Activated naive CD8-positive, alpha-beta T cell treated with anti-CD3 and anti-CD28 coated beads for 36 hours (primary cell): ENCODE measurements at places on chromosomes 7 and 10.

GRCh38 chr10:92419740-92420545, 129.0 kb downstream of the MARCHF5 start:
- no peak for DNase-seq

- no peak for DNase-seq
These were observed 37.5 kb upstream of the ADARB2 start for GRCh38 chr10:1774796-1775195.

DNA sequence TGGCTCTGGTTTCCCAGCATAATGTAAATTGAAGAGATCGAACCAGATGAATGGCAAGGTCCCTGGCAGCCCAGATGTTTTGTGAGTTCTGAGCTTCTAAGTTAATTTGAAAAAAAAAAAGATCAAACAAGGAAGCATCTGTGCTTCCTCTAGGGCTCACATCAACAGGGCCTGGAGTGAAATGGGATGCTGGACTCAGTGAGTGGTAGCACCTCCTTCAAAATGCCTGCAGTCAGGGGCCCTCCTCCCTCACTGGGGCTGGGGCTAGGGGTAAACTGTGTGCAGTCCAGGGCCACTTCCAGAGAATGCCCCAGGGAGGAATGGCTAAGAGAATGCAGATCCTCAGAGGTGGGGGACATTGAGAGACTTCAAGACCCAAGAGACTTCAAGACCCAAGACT, 6.0 kb upstream of the CUEDC2 start:
- DNase-seq, result no peak

DNA sequence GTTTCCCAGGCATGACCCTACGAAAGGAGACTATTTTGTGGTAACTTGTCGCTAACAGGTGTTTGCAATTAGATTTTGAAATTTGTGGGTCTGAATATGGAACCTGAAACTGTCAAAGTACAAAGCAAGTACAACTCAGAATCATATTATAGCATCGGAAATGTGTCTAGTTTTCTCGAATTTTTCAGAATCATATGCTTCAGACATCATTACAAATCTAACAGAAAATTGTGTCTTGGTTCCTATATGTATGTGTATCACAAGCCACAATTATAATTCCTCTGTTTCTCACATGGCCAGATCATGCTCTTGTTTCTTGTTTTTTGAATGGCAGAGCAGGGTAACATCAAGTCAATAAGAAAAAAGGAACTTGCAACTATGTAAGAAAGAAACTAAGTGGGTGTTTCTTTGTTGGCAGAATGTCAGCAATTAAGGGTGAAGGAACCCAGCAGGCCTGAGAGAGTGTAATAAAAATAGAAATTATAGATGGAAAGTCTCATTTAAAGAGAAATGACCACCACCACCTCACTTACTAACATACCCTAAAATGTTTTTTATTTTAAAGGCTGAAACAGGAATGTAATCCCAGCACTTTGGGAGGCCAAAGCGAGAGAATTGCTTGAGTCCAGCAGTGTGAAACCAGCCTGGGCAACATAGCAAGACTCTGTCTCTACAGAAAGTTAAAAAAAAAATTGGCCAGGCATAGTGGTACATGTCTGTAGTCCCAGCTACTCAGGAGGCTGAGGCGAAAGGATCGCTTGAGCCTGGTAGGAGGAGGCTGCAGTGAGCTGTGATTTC, 51.3 kb downstream of the PRTFDC1 start:
- no peak for DNase-seq

GRCh38 chr10:74114041-74114448, 36.6 kb downstream of the AP3M1 start:
- DNase-seq, result no peak

GRCh38 chr10:1213252-1214070, 157.3 kb downstream of the WDR37 start:
- no peak for DNase-seq

- DNase-seq, result no peak
These were observed 20.5 kb upstream of the INPP5A start for GRCh38 chr10:132516771-132517725.

DNA sequence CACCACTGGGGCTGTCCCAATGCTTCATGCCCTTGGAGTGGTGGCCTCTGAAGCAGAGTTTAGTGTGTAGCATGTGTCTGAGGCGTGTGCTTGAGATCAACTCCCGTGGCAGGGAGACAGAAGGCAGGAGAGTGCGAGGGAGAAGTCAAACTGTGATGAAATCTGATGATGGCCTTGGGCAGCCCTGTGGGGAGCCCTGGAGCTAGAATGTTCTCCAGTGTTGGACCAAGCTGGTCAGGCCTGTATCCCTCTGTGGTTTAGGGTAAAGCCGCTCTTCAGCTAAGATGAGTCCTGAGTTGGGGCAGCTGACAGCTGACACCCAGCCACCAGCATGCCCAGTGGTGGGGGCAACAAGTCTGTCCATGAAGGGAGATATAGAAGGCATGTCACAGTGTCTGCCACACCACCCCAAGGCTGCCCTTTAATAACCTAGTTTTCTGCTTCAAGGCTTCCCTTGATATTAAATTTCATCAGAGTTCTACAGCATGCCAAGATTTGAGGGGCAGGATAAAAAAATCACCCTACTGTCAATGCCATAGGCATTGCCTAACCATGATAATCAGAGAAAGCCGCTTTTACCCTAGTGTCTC, 170.5 kb upstream of the SVIL start:
- no peak for DNase-seq

DNA sequence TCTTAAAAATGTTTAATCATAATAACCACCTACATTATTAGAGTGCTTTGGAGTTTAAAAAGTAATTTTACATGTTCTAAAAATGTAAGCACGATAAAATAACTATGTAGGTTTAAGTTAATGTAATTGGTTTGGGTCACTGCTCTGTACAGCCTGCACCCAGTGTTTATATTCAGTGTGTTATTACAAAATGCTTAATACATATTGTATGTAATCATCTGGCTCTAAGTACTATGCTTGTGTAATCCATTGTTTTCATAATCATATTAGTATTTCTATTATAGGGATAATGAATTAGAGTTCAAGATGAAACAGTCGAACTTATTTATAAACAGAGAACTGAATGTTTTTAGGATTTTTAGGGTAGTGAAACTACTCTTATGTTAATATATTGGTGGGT, 13.1 kb downstream of the RPA3 start:
- DNase-seq, result no peak

DNA sequence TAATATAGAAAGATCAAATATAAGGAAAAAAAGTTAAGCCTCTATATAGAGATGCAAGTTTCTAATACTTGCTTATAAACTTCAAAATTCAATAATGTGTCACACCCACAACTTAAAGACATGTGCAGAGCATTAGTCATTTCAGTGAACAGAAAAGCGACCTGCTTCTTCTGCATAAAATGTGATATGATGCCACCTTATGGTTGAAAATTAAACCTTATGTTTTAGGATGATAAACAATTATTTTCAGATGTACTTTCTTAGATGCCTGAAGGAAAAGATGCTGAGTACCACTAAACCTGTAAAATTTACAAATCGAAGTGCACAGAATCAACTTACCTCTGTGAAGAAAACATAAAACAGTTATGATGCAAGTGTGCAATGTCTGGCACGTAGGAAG, 96.0 kb downstream of the MTERF1 start:
- no peak for DNase-seq

GRCh38 chr10:3685384-3685783, 99.6 kb downstream of the KLF6 start:
- no peak for DNase-seq

GRCh38 chr10:123563581-123563855, 102.6 kb upstream of the GPR26 start:
- no peak for DNase-seq

GRCh38 chr7:70779321-70779720, 352.6 kb upstream of the GALNT17 start:
- no peak for DNase-seq

DNA sequence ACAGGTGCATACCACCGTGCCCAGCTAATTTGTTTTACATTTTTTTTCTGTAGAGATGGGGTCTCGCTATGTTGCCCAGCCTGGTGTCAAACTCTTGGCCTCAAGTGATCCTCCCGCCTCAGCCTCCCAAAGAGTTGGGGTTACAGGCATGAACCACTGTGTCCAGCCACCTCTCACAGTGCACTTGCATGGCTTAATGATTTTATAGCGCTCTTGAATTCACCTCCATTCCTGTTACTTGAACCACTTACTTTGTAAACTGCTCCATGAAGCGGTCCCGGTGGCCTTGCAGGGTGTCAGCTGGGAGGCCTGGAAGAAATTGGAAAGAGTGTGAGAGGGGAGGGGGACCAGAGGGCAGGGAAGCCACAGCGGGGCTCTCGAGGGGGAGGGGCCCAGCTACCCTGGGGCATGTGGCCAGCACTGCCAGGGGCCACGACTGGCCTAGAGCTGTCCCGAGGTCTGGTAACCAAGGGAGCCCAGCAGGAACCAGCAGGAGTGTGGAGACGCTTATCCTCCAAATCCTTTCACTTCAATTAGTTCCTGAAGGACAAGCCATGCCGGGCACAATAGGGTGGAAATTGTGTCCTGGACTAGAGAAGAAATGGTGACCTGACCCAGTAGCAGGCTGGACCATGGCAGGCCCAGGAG, 76.0 kb downstream of the SPDYE5 start:
- DNase-seq, result no peak

- DNase-seq, result no peak
These were observed 46.4 kb upstream of the RSBN1L start for GRCh38 chr7:77649716-77650349.

DNA sequence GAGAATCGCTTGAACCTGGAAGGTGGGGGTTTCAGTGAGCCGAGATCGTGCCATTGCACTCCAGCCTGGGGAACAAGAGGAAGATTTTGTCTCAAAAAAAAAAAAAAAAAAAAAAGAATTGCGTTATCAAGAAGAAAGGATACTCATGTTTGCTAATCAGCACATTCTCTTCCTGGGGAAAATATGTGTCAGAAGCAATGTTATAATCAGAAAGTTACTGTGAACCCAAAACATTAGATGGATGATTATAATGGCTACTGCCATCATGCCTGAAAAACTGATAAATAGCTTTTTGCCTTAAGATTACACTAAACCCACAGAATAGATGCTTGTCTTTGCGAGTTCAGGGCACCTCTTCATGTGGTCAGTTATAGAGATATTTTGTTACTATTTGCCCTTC, 24.3 kb upstream of the GNAI1 start:
- DNase-seq, result no peak

GRCh38 chr7:139117599-139118233, 8.2 kb upstream of the ZC3HAV1 start:
- DNase-seq, result no peak

DNA sequence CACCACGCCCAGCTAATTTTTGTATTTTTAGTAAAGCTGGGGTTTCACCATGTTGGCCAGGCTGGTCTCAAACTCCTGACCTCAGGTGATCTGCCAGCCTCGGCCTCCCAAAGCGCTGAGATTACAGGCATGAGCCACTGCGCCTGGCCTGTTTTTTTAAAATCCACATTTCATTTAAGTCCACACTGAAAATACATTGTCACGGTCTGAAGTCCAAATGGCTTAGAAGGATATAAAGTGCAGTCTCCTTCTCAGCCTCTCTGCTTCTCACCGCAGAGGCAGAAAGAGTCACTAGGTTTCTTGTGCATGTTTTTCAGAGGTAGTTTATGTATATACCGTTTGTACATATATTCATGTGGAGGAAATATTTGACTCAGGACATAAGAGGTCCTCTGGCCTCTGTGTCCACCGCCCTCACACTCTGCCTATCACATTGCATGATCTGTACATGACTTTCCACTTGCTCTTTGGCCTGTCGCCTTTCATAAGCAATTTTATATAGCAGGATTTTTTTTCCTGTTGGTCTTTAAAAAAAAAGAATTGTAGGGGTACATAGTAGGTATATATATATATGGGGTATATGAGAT, 42.9 kb downstream of the BLNK start:
- no peak for DNase-seq

GRCh38 chr10:78162853-78163252, 129.2 kb downstream of the RPS24 start:
- no peak for DNase-seq

DNA sequence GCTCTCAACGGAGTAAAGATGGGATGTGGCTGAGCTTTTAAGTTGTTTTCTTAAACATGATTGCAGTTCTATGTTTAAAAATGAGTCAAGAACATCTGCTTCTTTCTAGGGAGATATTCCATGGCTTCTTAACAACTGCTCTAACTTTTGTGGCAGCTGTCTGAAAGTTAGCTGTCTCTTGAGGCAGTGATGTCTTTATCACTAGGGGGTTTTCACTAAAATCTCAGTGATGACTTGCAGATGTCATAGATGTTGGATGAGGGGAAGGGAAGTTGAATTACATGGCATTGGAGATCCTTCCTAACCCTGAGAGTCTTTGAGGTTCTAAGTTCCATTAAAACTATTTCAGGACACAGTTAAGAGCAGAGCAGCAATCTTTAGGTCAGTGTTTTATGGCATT, 43.5 kb downstream of the PRKG1 start:
- DNase-seq, result no peak

- no peak for DNase-seq
These were observed 20.0 kb downstream of the ZNF438 start for GRCh38 chr10:31011665-31012022.

DNA sequence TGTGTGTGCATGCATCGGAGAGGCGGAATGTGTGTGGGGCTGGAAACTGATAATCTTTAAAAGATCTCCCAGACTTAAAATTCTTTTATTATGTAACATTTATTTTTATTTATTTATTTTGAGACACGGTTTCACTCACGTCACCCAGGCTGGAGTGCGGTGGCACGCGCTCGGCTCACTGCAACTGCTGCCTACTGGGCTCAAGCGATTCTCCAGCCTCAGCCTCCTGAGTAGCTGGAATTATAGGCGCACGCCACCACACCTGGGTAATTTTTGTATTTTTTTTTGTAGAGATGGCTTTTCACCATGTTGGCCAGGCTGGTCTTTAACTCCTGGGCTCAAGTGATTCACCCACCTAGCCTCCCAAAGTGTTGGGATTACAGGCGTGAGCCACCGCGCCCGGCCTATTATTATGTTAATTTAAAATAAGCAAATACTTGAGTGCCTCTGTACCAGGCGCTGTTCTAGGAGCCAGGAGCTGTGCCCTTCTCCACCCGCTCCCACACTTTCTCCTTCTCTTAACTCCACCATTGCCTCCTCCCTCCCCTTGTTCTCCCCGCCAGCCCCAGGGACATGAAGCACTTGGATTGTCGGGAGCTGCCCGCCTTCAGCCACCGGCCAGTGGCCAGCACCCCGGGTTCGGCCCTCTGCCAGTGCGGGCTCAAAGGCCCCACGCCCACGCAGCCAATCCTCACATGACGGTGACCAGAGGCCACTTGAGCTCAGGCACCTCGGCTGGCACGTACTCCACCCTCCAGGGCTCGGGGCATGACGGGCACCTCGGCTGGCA, 163.6 kb downstream of the DNAJB6 start:
- no peak for DNase-seq

DNA sequence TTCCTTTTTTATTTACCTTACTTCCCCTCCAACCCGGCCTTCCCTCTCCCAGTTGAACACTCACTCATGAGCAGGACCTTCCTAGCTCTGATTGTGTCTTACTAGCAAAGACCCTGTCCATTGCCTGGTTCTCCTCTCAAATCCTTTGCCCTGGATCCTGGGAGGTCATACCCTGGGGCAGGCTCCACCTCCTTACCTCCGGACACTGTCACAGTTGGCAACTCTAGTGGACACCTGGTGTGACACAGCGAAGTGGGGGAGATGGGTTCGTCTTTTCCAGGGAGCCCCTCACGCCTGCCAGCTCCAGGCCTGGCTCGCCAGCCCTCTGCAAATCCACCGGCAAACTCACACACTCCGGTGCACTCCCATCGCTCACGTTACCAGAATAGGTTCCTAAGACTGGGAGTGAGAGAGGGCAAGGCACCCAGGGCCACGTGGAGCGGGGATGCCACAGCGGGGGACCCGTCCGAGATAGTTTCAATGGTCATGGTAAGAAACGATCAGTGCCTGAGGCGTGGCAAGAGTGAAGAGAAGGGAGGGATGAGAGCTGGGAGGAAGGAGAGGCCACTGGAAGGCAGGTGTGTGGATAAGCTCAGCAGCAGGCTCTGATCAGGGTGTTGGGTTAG, 30.9 kb upstream of the TMEM72 start:
- DNase-seq, result no peak
